NCI-H774 (cell line): ENCODE measurements at places on chromosomes 2 and 18.
A peak's percentile ranks its signal among the peaks of the same experiment; 100 is the strongest.

DNA sequence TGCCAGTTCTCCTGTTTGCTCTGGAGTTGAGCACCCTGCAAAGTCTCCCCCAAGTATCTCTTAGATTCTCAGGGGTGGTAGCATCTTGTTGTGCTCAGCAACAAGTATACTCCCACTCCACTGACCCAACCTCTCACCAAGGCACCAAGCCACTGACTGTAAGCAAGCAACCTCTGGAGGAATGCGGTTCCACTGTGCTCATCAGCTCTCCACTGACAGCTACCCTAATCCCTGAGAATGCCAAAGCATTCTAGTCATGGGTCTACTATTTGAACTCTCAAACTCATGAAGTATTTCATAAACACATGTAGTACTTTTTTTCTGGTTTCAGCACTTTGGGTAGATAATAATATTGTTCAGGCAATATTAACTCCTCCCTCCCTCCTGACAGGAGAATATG, 170.0 kb downstream of the EPHA4 start:
- no peak for DNase-seq

- peak; percentile 54 for DNase-seq
Measured at GRCh38 chr2:168348076-168348475, 100.7 kb upstream of the STK39 start.

DNA sequence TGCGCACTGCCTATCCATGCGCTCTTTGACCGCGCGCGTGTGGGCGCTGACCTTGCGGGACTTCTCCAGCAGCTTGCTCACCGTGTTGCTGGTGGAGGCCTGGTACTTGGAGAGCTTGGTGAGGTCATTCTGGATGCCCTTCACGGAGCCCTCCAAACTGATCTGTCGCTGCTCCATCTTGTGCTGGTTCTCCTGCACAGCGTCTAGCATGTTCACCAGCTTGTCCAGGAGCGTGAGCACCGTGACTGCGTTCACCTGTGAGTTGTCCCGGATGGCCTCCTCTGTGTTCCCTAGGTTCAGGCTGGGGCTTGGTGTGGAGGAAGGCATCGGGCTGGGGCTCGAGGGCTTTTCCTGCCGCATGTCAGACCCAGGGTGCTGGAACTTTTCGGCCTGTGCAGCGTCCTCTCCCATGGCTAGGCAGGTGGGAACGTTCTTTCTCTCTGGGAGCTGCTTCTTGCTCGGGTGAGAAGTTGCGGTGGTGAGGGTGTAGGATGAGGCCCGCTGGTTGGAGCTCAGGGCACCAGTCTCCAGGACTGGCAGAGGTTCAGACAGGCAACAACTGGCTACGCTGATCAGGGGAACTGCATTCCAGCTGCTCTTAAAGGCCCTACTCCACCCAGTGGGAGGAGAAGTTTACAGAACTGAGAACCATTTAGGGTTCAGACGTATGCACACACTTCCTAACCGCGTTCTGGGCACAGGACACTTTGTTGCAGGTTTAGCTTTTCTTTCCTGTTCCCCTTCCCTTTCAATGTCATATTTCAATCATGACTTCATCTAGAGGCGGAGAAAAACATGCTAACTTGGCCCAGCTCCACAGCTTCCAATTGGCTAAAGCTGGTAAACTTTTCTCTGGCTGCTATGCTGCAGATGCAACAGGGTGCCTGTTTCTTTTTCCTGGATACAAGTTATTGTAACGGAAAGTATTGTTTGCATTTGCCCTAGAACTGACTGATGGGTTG, at the start of gene CAVIN2:
CAVIN2 (minus strand) TSS at position 574 of the 962 bp plus-strand sequence; CDS start at position 411, 163 bp downstream.
- no peak for DNase-seq

DNA sequence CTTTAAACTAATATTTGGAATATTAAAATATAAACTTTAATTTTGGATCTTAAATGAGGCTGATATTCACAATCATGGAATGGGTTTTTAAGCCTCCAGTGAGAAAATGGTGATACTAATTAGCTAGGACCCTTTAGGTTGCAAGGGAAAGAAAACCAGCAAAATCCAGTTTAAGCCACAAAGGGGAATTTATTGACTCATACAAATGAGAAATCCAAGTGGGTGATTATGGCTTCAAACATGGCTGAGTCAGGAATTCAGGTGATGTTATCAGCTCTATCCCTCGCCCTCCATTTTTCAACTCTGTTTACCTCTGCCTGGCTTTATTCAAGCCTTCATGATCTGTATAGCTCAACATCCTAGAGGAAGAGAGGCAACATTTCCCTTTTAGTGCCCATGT, 75.3 kb upstream of the DLX2 start:
- DNase-seq: no peak

DNA sequence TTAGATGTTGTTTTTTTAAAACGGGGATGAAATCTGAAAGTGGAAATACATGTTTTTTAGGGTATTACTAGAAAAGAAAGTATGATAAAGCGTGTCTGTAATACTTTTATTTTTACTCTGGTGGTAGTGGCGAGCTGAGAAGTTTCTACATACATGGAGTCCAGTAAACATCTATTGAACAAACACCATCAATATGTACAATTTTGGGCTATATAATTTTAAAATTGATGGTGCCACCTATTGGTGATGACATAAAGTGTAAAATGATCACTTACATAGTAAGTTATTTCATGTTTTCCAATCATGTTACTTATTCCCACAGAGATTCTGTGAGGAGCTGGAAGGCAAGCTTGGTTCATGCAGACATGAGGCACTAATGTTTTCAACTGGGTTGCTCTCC, 31.5 kb upstream of the NFE2L2 start:
- DNase-seq: no peak

- no peak for DNase-seq
Measured at GRCh38 chr2:73232403-73233153, 461 bp downstream of the PRADC1 start.

DNA sequence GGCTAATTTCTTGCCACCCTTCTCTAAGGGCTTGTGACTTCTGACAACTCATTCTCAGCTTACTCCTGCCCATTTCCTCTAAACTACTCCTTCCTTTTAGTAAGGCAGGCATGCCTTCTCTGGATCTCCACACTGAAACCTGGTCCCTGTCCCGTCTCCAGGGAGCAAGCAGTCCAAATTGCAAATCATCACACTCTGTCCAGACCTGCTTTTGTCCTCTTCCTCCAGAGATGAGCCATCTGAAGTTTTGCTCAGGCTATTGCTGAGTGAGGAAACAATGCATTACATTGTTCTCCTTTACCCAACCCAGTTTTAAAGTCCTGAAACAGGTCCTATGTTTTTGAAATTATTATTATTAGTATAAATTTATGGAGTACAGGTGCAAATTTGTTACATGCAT, 57.3 kb downstream of the ARHGAP25 start:
- DNase-seq: no peak

- no peak for DNase-seq
Measured at GRCh38 chr2:23532391-23533337, 147.7 kb downstream of the KLHL29 start.

DNA sequence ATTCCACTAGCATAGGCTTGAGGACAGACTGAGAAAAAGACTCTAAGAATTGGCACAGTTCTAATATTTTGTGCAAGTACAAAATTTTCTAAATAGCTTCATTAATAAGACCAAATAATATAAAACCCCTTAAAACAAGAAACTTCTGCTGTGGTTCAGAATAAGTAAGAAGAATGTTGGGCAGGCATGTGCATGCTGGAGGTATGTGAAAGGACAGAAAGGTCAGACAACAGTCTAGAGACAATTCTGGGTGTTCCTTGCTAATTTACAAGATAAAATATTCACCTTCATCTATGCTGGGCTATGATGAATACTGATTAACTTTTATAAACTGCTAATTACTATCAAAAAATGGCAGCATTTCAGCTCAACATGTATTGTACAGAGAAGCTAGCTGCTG, 14.9 kb downstream of the CEBPZOS start:
- DNase-seq: no peak

GRCh38 chr2:128396500-128396891, 77.8 kb upstream of the HS6ST1 start:
- DNase-seq: no peak

GRCh38 chr18:53753601-53754000, 470.9 kb downstream of the MBD2 start:
- DNase-seq: no peak

GRCh38 chr18:63348508-63349136, 18.4 kb downstream of the KDSR start:
- DNase-seq: no peak

DNA sequence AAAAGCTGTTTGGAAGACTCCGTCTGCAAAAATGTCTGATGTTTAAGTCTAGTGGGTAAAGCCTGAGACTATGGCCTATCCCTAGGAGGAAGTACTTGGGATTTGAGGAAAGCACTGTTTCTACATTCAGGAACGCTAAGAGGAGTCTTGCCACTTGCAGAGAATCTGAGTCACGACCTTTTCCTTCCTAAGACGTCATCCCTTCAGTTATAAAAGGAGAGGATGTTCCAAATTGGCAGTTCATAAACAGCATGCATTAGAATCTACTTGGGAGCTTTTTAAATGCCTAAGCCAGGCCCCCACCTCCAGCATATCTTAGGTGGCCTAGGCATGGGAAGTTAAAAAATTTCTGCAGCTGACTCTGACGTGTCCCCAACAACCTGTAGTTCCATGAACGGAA, 125.9 kb downstream of the TTC32 start:
- no peak for DNase-seq

DNA sequence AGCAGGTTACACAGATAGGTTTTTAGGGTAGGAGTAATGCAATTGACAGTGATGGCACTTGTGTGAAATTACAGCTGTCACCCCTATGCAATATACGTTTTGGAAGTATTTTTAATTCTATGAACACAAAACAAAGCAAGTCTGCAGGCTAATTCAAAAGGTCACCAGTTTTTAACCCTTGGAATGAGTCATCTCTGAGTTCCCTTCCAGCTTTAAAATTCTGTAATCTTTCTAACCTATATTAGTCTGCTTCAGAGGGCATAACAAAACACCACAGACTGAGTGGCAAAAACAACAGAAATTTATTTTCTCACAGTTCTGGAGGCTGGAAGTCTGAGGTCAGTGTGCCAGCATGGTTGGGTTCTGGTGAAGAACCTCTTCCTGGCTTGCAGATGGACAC, 596.9 kb upstream of the HNMT start:
- no peak for DNase-seq

DNA sequence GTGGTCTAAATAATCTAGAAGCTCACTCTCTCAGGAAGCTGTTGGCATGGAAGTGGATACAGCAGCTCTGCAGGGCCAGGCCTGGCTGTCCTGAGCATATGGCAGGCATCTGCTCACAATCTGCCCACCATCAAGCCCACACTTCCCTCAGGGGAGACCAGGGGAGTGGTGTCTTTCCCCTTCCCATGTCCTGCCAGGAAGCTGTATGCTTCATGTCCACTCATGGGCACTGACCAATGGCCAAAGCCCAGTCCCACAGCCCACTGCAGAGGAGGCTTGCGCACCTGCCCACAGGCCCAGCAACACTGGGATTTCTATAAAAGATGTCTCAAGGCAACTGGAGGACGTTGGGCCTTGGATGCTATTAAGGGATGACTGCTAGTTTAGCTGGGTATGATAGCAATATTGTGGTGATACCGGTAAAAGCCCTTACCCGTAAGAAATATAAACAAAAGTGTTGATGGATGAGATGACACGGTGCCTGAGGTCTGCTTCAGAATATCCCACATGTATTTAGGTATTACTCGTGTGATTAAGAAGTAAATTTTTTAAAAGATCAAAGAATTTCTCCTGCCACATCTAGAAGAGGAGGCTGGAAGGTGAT, 106.7 kb upstream of the CTDP1 start:
- no peak for DNase-seq

DNA sequence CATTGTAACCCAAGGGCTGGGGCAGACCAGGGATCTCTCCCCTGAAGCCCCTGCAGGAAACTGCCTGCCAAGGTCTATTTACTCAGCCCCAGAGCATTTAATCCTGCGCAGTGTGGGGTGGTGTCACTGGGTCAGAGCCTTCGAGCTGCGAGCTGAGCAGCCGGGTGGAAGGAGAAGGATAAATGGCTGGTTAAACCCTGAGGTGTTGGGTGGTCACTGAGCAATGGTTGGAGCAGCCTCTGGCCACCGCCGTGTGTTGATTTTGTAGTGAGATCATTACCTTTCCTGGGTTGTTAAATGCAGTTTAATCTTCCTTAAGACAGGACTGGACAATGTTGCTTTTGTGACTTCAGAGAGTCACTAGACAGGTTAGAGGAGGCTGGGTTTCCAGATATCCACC, 98.1 kb downstream of the SETBP1 start:
- no peak for DNase-seq

DNA sequence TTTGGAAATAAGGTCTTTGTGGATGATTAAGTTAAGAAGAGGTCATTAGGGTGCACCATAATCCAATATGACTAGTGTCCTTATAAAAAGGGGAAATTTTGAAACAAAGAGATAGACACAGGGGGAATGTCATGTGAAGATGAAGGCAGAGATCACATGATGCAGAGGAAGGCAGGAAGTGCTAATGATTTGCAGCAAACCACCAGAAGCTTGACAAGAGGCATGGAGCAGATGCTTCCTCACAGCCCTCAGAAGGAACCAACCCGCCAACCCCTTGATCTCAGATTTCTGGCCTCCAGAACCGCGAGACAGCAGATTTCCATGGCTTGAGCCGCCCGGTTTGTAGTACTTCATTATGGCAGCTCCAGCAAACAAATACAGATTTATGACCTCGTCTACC, 17.4 kb upstream of the SMARCAL1 start:
- no peak for DNase-seq

- no peak for DNase-seq
Measured at GRCh38 chr18:21513292-21513691, 87.2 kb downstream of the ESCO1 start.

DNA sequence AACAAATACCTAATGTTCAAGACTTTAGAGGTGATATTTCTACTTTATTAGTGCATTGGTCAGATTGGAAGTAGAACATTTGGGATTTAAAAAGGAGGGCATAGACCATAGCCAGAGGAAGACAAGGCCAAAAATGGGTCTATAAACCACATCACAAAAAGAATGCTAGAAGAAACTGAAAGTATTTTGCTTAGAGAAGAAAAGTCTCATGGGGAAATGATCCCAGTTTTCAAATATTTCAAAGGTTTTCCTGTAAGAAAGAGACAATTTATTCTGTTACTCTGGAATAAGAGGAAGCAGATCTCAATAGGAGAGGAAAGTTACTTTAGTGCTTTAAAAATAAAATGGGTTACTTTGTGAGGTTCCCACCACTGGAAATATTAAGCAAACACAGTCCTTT, 341.4 kb downstream of the TNS1 start:
- no peak for DNase-seq

DNA sequence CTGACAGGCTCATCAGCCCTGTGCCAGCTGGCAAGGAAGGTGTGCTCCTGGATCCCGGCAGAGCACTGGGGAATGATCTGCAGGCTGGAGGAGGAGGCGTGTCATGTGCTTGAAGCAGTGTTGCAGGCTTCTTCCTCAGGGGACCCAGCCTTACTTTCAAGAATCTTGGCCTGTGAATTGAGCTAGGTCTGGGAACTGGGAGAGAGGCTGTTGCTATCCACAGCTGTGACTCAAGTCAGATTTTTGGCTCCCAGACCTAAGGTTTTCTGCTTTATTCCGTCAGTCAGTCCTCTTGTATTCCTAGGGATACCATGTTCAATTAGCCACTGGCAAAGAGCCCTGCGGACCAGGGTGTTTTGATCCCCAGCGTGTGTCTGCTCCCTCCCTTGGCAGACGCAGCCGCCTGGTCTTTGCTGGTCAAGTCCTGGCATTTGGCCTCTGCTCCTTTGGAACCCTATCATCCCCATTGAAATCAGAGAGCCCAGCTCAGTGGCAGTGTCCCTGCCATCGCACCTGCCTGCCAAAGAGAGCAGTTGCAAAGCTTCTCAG, 32.4 kb downstream of the ASB1 start:
- no peak for DNase-seq
